Stimulated activated naive CD8-positive, alpha-beta T cell treated with anti-CD3 and anti-CD28 coated beads, Interleukin-15, Interleukin-2, amounts not matched to agents 100 U/mL and 50 U/mL, for 24 hours (primary cell): ENCODE measurements at places on chromosomes 3 and 15.
A peak's percentile ranks its signal among the peaks of the same experiment; 100 is the strongest.

GRCh38 chr15:55789066-55789660 is 46.2 kb upstream of the PRTG start:
- peak; percentile 74 for DNase-seq

- DNase-seq: no peak
Observed at GRCh38 chr3:139835830-139836683, 98.9 kb upstream of the CLSTN2 start.

DNA sequence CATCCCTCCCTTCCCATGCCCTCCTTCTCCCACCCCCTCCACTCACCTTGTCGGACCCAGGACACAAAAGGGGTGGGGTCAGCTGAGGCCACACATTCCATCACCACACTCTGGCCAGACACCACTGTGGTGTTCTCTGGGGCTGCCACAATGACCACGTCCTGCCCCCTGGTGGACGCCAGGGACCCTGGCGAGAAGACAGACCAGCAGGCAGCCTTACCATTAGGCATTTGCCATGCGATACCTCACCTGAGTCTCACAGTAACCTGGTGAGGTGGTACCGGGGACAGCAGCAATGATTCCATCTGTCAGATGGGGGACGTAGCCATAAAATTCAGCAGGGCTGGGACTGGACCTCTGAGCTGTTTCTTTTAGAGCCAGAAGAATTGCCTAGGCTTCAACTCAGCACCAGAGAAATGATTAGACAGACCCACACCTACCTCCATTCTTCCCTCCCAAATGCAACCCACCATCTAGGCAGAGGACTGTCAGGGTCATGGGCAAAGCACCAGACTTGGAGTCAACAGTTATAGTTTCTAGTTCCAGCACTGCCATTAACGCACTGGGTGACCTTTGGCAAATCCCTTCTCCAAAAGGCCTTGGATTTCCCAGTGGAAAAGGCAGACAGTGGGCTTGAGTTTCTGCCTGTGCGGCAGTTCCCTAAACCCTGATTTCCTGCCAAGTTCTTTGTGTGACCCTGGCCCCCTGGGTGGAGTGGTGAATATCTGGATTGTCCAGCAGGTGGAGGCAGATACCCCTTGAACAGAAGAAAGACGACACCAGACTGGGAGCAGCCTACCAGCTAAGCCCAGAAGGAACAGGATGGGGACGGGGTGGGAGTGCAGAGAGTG is 21.8 kb downstream of the IGDCC4 start:
- peak; percentile 69 for DNase-seq

DNA sequence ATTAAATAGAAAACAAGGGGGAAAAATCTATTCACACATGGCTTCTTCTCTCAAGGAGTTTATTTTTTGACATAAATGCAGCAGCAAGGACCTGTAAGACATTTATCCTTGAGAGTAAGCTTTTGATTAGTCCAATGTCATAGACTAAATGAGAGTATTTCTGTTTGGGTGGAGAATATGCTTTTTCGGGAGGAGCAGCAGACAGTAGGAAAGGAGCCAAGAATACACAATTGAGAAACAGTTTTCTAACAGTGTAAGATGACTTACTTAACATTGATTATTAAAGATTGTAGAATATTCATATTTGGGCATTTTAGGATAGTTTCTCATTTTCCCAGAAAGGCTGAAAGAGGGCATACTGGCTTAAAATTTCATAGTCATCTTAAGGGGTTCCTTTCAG is 65.9 kb upstream of the PAQR5 start:
- no peak for DNase-seq

GRCh38 chr3:50737193-50737905 is 62.6 kb downstream of the DOCK3 start:
- no peak for DNase-seq
